ENCODE measurements at places on chromosomes 1 and 21.

DNA sequence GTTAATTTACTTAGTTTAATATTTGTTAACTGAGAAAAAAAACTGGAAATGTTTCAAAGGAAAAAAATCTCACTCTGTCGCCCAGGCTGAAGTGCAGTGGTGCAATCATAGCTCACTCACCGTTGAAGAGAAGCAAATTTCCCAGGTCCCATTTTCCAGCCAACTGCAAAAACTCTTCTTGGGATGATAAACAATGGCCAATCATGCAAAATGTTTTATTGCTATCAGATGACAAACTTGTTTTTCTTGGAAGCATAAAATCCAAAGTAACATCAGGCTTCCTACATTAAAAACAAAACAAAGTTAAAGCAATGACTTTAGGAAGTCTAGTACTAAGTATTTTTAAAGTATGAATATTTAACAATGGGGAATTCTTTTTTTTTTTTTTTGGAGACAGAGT is 84.9 kb downstream of the LYST start:
- DNase-seq, result no peak

- peak; percentile 2 for DNase-seq
These were observed at the start of gene HSD11B1 for GRCh38 chr1:209704584-209704983. HSD11B1 (plus strand) TSS chr1:209704846; CDS start chr1:209704943, 97 bp downstream.

GRCh38 chr1:88463401-88463985 is 220.6 kb upstream of the PKN2 start:
- peak; percentile 39 for DNase-seq

GRCh38 chr1:99820546-99820945 is 29.6 kb upstream of the AGL start:
- DNase-seq, result no peak

- no peak for DNase-seq
These were observed 23.9 kb upstream of the SPATA6 start for GRCh38 chr1:48495911-48496310.

DNA sequence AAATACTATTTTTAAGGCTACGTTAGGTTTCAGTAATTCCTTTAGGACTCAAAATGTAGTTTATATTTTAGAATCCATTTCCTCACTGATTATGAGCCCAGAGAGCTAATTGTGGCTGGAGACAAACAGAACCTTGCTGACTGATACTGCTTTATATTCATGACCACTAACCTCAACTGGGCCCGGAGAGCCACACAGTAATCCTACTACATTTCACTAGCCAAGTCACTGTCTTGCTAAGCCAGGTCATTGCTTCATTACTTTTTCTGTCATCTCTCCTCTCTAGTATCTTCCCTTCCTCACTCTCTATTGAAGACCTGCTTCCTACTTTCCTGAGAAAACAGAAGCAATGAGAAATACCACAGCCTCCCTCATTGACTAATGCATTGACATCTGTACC is 24.7 kb downstream of the IL23R start:
- DNase-seq, result no peak

GRCh38 chr1:8516793-8517556 is 199.1 kb downstream of the SLC45A1 start:
- DNase-seq, result peak; percentile 12

DNA sequence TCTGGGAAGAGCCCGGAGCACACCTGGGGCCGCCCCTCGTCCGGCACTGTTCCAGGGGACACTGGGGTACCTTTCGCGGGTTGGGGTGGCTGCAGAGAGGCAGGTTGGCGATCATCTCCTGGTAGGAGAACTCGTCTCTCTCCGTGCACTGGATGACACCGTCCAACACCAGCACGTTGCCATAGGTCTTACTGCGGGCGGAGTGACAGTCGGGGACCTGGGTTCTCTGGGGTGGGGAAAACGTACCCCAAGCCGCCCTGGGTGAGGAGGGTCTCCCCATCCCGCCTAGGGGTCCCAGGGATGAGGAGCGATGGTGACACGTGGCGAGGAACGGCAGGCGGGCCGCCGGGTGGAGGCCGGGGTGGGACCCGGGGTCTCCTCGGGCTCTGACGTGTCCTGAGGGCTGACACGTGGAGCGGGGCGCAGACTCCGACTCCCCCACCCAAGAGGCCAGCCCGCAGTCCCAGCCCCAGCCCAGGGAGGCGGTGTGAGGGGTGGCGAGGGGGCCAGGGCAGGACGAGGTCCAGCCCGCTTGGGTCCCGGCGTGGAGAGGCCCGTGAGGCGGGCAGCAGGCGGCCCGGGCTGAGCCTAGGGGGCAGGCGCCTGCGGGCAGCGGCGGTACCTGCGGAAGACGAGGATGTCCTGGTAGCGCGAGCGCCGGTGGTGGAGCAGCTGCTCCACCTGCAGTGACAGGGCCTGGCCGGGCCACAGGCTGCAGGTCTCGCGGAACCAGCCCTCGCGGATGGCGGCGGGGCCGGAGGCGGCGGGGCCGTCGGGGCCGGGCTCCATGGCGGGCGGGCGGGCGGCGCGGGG is 457 bp downstream of the SRM start:
- peak; percentile 52 for DNase-seq

- DNase-seq, result no peak
These were observed 68.0 kb upstream of the ACTL8 start for GRCh38 chr1:17687145-17687544.

- no peak for DNase-seq
These were observed 62.5 kb upstream of the ARHGAP29 start for GRCh38 chr1:94299627-94300553.

GRCh38 chr21:26743524-26743923 is 101.7 kb downstream of the ADAMTS1 start:
- no peak for DNase-seq

- DNase-seq, result peak; percentile 51
These were observed 179.2 kb downstream of the ATG4C start for GRCh38 chr1:62962901-62963776.

GRCh38 chr1:46420533-46420915 is 26.4 kb downstream of the FAAH start:
- no peak for DNase-seq

- DNase-seq, result no peak
These were observed 16.6 kb upstream of the ATP2B4 start for GRCh38 chr1:203609979-203610493.

DNA sequence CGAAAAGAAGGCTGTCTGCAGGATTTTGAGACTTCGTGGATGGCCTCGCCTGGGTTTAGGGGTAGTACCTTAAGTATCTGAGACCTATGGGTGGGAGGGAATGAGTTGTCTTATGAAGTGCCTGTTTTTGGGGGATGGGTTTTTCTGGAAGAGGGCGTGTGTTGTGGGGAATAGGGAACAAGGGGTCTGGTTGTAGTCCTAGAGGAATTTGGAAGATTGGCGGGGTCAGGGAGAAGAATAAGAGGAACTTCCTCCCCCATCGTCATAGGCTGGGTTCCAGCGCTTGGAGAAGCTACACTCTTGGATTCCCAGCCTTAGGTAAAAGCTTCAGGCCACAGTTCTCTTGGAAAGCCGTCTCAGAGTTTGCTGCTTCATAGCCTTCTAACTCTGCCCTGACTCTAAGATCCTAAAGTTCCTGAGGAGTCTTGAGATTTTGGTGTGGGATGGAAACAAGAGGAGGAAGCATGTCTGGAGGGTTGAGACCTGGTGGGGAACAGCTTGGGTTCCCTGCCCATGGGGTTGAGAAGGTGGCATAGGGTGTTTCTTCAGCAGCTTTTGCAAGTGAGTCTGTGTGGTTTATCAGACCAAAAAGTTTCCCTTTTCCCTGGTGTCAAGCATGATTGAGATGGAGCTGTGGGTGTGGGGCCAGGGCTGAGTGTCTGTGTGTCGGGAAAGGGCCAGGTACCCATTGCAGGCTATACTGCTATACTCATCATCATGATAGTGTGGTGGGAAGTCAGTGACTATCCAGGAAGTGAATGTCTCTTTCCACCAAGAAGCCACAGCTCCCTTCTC is 1.8 kb downstream of the VANGL2 start:
- no peak for DNase-seq

DNA sequence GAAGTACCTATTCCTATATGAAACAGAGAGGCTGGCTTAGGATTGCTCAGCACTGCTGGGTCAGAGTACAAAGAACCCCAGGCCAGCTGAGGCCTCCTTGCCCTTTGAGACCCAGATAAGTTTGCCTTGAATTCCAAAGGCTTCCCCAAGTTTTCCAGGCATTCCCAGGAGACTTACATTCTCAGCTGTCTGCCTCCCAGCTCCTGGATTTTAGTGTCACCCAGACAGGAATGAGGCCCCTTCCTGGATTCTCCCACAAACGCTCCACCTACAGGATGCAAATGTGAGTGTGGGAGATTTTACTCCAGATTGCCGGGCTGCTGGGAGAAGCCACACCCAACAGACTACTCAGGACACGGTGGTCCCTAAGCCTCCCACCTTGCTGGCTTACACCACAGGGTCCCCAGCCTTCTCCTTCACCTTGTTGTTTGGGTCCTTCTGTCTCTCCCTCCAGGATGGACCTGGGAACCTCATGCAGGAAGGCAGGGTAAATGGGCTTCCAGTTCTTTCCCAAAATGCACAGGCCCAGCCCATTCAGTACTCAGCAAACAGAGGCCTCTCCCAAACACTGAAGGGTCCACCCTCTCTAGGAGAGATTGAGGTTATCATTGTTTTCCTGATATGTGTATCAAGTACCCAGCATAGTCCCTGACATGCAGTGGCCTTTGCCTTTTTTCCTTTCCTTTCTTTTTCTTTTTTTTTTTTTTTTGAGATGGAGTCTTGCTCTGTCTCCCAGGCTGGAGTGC is 10.6 kb downstream of the RHBG start:
- no peak for DNase-seq

GRCh38 chr1:167775178-167775577 is 53.4 kb downstream of the MPZL1 start:
- no peak for DNase-seq

- no peak for DNase-seq
These were observed 37.6 kb downstream of the NRDC start for GRCh38 chr1:51840743-51841461.

- no peak for DNase-seq
These were observed 119.2 kb upstream of the KIAA1614 start for GRCh38 chr1:180793451-180793850.

DNA sequence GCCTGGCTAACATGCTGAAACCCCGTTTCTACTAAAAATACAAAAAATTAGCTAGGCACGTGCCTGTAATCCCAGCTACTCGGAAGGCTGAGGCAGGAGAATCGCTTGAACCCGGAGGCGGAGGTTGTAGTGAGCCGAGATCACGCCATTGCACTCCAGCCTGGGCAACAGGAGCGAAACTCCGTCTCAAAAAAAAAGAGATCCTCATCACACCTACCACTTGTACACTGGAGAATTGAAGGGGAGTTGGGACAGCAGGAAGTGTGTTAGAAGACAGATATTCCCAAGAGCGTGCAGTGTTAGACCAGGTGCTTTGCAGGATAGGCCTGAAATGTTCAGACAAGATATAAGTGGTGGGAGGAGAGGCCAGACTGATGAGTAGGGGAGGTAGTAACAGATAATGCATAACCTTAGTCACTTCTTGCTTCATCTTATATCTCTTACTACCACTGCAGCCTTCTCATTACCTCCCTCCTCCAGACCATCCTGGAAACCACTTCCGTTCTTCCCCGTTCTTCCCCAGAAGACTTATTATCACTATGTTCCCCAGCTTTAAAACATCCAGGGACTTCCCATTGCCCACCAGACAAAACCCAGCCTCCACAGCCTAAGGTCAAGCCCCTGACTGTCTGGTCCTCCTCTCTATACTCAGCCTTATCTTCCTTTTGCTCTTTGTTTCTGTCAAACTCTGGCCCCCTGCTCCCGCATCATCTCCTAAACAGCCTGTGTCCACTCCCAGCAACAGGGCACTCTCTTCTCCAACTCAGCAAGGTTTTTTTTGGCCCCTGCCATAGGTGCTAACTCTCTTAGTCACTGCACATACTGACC is 21.3 kb downstream of the FAM20B start:
- DNase-seq, result no peak

- no peak for DNase-seq
These were observed 50.0 kb upstream of the SLC19A1 start for GRCh38 chr21:45592208-45592619.

DNA sequence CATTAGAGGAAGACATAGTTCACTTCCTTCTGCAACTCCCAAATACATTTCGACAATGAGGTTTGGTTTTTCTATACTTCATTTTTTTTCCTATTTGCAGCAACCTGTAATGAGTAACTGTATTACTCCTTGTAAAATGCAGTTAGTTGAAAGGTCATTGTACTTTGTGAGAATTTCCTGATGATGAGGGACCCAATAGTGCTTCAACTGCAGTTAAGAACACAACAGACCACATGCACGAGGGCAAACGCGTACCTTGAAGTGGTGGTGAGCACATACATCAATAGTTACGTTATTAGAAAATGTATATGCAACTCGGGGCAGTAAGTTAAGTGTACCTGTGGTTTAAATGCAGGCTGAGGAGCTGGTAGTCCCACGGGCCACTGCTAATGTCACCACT is 171.8 kb downstream of the GABPA start:
- no peak for DNase-seq

DNA sequence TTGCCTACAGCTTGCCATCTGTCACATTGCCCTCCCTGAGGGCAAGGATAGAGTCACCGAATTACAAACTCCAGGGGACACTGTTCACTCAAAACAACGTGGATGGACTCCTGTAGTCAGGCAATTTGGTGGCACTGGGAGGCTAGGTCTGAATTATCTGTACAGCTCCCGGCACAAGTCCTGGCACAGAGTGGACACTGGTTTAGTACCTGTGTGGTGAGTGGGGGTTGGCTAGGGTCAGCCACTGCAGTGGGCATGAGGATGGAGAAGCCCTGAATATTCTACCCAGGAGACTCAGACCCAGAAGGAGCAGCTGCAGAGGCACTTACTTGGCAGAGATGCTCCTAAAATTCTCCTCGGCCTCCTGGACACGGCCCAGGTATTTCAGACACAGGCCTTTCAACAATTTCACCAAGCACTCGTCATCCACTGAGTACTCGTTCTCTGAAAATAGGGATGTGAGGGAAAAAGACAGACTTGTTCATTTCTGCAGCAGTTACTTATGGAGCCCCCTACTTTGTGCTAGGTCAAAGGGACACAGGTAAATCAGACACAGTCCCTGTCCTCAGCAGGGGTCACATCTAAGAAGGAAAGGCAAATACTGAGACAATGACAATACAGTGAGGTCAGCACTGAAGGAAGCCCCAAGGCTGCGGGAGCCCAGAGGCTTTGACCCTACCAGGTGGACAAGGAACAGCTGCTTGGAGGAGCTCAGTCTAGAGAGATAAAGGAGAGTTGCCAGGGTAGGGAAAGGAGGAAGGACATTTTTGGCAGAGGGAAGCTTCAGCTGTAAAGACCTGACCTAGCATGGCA is 40.5 kb downstream of the TTC39A start:
- DNase-seq, result no peak

DNA sequence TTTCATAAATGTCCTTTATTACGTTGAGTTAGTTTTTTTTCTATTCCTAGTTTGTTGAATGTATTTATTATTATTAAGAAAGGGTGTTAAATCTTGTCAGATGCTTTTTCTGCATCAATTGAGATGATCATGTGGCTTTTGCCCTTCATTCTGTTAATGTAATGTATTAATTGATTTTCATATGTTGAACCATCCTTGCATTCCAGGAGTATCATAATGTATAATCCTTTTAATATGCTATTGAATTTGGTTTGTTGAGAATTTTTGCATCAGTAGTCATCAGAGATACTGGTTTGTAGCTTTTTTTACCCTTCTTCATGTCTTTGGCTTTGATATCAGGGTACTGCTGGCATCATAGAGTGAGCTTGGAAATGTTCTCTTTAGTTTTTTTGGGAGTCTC is 100.0 kb downstream of the POFUT2 start:
- no peak for DNase-seq

- DNase-seq, result peak; percentile 7
These were observed 47.2 kb downstream of the MORN1 start for GRCh38 chr1:2344121-2344681.

- DNase-seq, result no peak
These were observed 31.7 kb upstream of the RALGPS2 start for GRCh38 chr1:178693366-178693765.

All from retina (tissue), 1 donor.